Immature natural killer cell (primary cell): ENCODE measurements at places on chromosomes 1 and 21. TPM values are rescaled to one million over a fixed set of nuclear protein-coding genes. Genes with fewer than 3 reads are reported as not detected.
A peak's percentile ranks its signal among the peaks of the same experiment; 100 is the strongest.

DNA sequence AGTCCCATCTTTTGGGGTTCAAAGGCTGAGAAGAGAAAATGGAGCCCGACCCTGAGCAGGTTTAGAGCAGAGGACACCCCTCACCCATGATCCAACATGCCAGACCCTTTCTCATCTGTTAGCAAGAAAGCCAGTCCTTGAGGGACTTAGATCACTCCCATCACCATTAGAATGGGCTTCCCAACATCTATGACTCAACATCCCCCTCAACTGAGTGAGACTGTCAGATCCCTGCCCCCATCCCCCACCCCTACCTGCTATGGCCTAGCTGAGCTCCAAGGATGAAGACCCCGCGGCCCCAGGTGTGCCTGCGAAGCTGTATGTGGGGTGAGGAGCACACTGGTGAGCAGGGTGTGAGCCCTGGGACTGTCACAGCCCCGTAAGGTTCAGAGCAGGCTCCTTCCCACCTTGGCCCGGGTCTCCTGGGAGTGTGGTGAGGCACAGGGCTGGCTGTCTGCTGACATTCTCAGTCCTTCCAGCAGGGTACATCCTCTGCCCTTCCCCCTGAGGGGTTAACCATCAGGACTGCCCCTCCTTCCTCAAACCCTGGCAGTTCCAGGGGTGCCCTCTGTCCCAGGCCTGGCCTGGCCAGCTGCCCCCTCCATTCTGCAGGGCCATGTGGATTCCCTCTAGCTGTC is 21.4 kb upstream of the BLACAT1 start:
- peaks cover 23% of the 10 kb centered on the region for H3K27me3 ChIP-seq
- H3K27ac ChIP-seq, result no peak overlapping the region
- DNase-seq, result no peak
- no peaks in the 10 kb centered on the region for H3K36me3 ChIP-seq

DNA sequence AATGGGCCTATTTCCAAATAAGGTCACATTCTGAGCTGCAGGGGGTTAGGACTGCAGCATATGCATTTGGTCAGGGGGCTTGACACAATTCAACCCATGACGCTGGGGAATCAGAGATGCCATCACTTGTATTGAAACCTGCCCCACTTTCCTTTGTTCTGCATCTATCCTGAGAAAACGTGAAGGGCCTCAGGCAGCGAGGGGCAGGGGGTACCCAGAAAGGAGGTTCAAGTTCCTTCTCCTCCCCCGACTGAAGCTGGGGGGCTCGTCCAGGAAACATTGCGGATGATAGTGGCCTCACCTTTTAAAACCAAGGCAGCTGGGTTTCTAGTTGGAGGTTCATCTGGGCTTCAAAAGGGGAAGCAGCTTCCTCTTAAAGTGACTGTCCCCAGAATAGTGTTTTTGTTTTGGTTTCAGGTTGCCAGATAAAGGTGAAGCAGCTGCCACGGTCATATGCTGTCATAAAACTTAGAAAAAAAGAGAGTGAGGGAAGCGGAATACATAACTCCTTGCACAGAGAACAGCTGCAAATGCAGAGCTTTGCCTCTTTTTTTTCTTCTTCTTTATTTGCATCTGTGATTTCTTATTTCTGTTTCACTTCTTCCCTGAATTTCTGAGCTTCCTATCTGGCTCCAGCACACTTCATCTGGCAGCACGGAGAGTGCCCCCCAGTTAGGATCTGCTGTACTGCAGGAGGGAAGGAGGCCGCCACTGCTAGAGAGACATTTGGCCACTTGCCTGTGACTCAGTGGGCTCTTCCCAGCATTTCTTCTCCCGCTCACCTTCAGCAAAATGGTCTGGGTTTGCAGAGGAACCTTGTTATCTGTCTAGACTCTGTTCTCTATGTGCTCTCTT is 142.0 kb downstream of the AJAP1 start:
- H3K27ac ChIP-seq, result no peak overlapping the region
- peaks cover 6% of the 10 kb centered on the region for H3K27me3 ChIP-seq
- no peak for DNase-seq

C8B gene
- not detected for polyA plus RNA-seq

FAM72D gene
- not detected for polyA plus RNA-seq

- no peaks in the 10 kb centered on the region for H3K27me3 ChIP-seq
- H3K4me3 ChIP-seq, result no peak overlapping the region
- no peaks in the 10 kb centered on the region for H3K4me1 ChIP-seq
- no peak for DNase-seq
- H3K27ac ChIP-seq, result no peak overlapping the region
Measured at GRCh38 chr1:201328576-201328975, 45.3 kb downstream of the PKP1 start.

- H3K36me3 ChIP-seq, result no peaks in the 10 kb centered on the region
- no peak overlapping the region for H3K27ac ChIP-seq
- no peak for DNase-seq
- H3K4me1 ChIP-seq, result no peaks in the 10 kb centered on the region
Measured at GRCh38 chr1:158049853-158050252, 56.4 kb downstream of the KIRREL1 start.

NBPF4 gene
- not detected for polyA plus RNA-seq

FAM151A gene
- not detected for polyA plus RNA-seq

DNA sequence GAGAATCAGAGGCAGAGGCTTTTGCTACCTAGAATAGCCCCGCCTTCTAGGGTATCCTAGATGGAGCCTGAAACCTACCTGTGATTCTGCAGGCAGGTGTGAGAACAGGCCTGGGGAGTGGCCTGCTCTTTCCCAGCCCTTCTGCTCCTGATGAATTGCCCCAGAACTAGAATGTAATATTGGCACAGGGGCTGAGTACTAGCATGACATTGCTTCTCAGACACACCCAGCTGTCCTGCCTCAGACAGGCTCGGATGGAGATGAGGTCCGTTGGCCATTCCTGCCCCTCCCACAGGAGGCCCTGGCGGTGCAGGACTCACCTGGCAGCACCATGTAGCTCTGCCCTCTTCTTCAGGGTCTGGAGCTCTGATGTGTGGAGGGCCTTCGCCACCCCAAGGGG is 237.6 kb downstream of the GRIK3 start:
- H3K27me3 ChIP-seq, result no peaks in the 10 kb centered on the region
- no peak for DNase-seq
- no peaks in the 10 kb centered on the region for H3K36me3 ChIP-seq
- H3K4me3 ChIP-seq, result no peak overlapping the region

- H3K4me3 ChIP-seq, result no peak overlapping the region
- H3K27me3 ChIP-seq, result no peaks in the 10 kb centered on the region
- H3K4me1 ChIP-seq, result no peaks in the 10 kb centered on the region
- no peak for DNase-seq
- no peak overlapping the region for H3K27ac ChIP-seq
Measured at GRCh38 chr1:93775224-93775623, 93.6 kb upstream of the BCAR3 start.

ATP5PF gene
- polyA plus RNA-seq, result 343 TPM

DNA sequence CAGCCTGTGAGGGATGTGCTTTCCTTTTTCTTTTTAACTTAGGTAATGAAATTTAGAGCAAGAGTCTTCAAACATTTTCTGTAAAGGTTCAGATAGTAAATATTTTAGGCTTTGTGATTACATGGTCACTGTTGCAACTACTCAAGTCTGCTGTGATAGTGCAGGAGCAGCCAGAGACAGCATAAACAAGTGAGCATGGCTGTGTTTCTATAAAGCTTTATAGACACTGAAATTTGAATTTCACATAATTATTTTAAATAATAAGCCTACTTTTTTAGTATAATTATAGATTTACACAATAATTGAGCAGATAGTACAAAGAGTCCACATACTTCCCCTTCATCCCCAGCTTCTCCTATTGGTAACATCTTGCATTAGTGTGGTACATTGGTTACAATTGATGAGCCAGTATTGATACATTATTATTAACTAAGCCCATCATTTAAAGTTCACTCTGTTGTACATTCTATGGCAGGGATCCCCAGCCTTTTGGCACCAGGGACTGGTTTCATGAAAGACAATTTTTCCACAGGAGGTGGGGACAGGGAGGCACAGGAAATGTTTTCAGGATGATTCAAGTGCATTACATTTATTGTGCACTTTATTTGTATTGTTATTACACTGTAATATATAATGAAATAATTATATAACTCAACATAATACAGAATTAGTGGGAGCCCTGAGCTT is 3.0 kb downstream of the ATF6 start:
- peaks cover 8% of the 10 kb centered on the region for H3K27me3 ChIP-seq
- no peaks in the 10 kb centered on the region for H3K36me3 ChIP-seq
- H3K27ac ChIP-seq, result no peak overlapping the region
- H3K4me1 ChIP-seq, result peaks cover 38% of the 10 kb centered on the region
- no peak overlapping the region for H3K4me3 ChIP-seq

DNA sequence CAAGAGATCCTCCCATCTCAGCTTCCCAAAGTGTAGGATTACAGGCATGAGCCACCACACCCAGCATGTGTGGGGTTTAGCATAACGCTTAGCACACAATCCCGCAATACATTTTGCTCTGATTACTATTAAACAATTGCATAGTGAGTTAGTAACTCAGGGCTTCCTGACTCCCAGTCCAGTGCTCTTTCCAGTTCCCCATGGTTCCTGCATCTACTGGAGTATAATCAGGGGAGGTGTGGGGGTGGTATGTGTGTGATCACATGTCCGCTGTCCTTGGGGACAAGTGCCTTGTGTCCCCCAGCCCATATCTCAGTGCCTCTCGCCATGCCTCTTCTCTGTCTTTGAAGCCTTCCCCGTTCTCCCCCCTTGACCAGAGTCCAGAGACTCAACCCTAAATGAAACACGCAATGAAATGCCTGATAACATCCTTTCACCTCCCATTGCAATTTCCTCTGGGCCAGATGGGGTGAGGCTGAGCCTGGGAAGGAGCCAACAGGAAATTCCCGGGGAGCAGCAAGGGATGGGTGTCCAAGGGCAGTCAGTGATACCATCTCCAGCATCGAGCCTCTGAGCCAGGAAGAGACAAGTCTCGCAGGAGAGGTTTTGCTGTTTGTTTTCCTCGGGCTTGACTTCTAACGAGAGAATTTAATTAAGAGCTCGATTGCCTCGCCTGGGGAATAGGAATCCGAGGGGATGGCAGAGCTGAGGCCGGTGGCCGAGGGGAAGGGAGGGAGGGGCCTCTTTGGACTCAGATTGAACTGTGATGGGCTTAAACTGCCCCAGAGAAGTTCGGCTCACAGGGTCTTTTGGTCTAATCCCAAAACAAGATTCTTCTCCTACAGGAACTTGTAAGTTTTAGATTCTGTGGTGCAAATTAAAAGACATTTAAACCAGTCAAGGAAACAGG is 7.7 kb upstream of the HTR1D start:
- no peak overlapping the region for H3K27ac ChIP-seq
- no peak overlapping the region for H3K4me3 ChIP-seq
- no peak for DNase-seq
- no peaks in the 10 kb centered on the region for H3K4me1 ChIP-seq
- H3K27me3 ChIP-seq, result no peaks in the 10 kb centered on the region
- no peaks in the 10 kb centered on the region for H3K36me3 ChIP-seq

DNA sequence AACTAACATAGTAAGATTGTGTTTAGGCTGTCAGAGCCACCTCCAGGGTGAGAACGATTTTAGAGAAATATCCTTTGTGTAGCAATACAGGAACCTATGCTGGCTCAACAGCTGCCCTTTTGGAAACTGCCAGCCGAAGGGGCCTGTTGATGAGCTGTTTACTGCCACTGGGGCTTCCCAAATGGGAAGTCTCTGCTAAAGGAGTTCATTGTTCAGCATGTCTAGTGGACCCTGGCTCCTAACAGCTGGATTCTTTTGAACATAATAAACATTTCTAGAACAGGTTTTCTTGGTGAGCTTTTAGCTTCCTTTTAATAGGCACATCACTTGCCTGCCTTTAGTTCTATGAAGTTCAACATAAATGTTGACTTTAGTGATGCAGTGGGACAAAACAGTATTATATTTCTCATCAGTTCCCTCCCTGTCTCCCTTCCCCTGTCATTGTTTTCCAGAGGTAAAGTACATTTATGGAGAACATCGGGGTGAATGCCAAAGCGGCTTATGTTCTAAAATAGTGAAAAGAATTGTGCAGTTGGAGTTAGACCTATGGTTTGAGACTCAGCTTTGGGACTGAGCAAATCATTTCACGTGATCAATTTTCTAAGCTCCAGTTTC is 57.4 kb downstream of the UCK2 start:
- peaks cover 26% of the 10 kb centered on the region for H3K4me1 ChIP-seq
- no peaks in the 10 kb centered on the region for H3K27me3 ChIP-seq
- H3K36me3 ChIP-seq, result peaks cover 3% of the 10 kb centered on the region
- H3K27ac ChIP-seq, result no peak overlapping the region

- no peaks in the 10 kb centered on the region for H3K4me1 ChIP-seq
- H3K36me3 ChIP-seq, result no peaks in the 10 kb centered on the region
- DNase-seq, result no peak
Measured at GRCh38 chr1:233613252-233614172, at the start of gene KCNK1. KCNK1 (plus strand) TSS chr1:233614106; CDS start chr1:233614172, 66 bp downstream.

- H3K4me3 ChIP-seq, result no peak overlapping the region
- peaks cover 4% of the 10 kb centered on the region for H3K27me3 ChIP-seq
- no peak overlapping the region for H3K27ac ChIP-seq
- peak; percentile 44 for DNase-seq
Measured at GRCh38 chr1:7669559-7670311, 101.4 kb upstream of the VAMP3 start.

GRCh38 chr1:207241164-207241934 is 80.1 kb upstream of the CD55 start:
- H3K36me3 ChIP-seq, result no peaks in the 10 kb centered on the region
- no peaks in the 10 kb centered on the region for H3K4me1 ChIP-seq
- H3K27me3 ChIP-seq, result peaks cover 4% of the 10 kb centered on the region
- H3K27ac ChIP-seq, result no peak overlapping the region

NR1I3 gene
- not detected for polyA plus RNA-seq

NCSTN gene
- polyA plus RNA-seq, result 159 TPM

- DNase-seq, result no peak
- no peak overlapping the region for H3K4me3 ChIP-seq
- peaks cover 21% of the 10 kb centered on the region for H3K27me3 ChIP-seq
- peaks cover 7% of the 10 kb centered on the region for H3K36me3 ChIP-seq
- H3K27ac ChIP-seq, result no peak overlapping the region
Measured at GRCh38 chr1:32872192-32872460, 1.4 kb upstream of the FNDC5 start.

MYOG gene
- polyA plus RNA-seq, result not detected

DNA sequence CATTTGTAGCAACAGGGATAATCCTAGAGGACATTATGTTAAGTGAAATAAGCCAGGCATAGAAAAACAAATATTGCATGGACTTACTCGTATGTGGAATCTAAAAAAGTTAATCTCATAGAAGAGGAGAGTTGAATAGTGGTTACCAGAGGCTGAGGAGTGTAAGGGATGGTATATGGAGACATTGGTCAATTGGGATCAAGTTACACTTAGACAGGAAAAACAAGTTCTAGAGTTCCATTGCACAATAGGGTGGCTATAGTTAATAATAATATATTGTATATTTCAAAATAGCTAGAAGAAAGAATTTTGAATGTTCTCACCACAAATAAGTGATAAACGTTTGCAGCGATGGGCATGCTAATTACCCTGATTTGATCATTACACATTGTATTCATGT is 354.6 kb downstream of the SEC16B start:
- H3K36me3 ChIP-seq, result no peaks in the 10 kb centered on the region
- DNase-seq, result no peak
- H3K27ac ChIP-seq, result no peak overlapping the region
- no peaks in the 10 kb centered on the region for H3K4me1 ChIP-seq
- no peaks in the 10 kb centered on the region for H3K27me3 ChIP-seq

GRCh38 chr1:173661763-173662162 is 7.9 kb downstream of the ANKRD45 start:
- H3K36me3 ChIP-seq, result no peaks in the 10 kb centered on the region
- no peaks in the 10 kb centered on the region for H3K4me1 ChIP-seq
- peaks cover 4% of the 10 kb centered on the region for H3K27me3 ChIP-seq
- no peak overlapping the region for H3K4me3 ChIP-seq
- no peak overlapping the region for H3K27ac ChIP-seq
- no peak for DNase-seq
